ENCODE measurements at places on chromosomes 11 and 22. TPM values are rescaled to one million over a fixed set of nuclear protein-coding genes. Genes with fewer than 3 reads are reported as not detected.

APLNR gene
- polyA plus RNA-seq, result not detected

MUC5AC gene
- polyA plus RNA-seq, result not detected

MMP7 gene
- not detected for polyA plus RNA-seq

FBLN1 gene
- polyA plus RNA-seq, result 3.4 TPM

DLG2 gene
- polyA plus RNA-seq, result 179 TPM

IGLL1 gene
- polyA plus RNA-seq, result not detected

KRTAP5-5 gene
- not detected for polyA plus RNA-seq

LBHD1 gene
- polyA plus RNA-seq, result 10.6 TPM

CLCF1 gene
- 0.34 TPM for polyA plus RNA-seq

MAPK8IP1 gene
- 76.0 TPM for polyA plus RNA-seq

HIRA gene
- polyA plus RNA-seq, result 38.1 TPM

OR10A2 gene
- not detected for polyA plus RNA-seq

ISX gene
- polyA plus RNA-seq, result not detected

MS4A4A gene
- not detected for polyA plus RNA-seq

NAALAD2 gene
- polyA plus RNA-seq, result 23.4 TPM

MYO7A gene
- polyA plus RNA-seq, result 0.30 TPM

MIAT gene
- 529 TPM for polyA plus RNA-seq

ACRV1 gene
- 0.52 TPM for polyA plus RNA-seq

CSF2RB gene
- not detected for polyA plus RNA-seq

PNPLA5 gene
- not detected for polyA plus RNA-seq

CCDC188 gene
- polyA plus RNA-seq, result not detected

LINC01488 gene
- not detected for polyA plus RNA-seq

POU2AF2 gene
- not detected for polyA plus RNA-seq

LGALS12 gene
- not detected for polyA plus RNA-seq

KIAA1671 gene
- 3.0 TPM for polyA plus RNA-seq

TTC28 gene
- 14.8 TPM for polyA plus RNA-seq

ELF5 gene
- not detected for polyA plus RNA-seq

APOL3 gene
- not detected for polyA plus RNA-seq

LRRC51 gene
- polyA plus RNA-seq, result 20.8 TPM

VPREB1 gene
- polyA plus RNA-seq, result not detected

F2 gene
- 0.94 TPM for polyA plus RNA-seq

QSER1 gene
- 18.1 TPM for polyA plus RNA-seq

OR8G5 gene
- polyA plus RNA-seq, result not detected

KCNJ1 gene
- 0.40 TPM for polyA plus RNA-seq

ANGPTL5 gene
- polyA plus RNA-seq, result not detected

RBFOX2 gene
- 529 TPM for polyA plus RNA-seq

SLC43A1 gene
- 2.5 TPM for polyA plus RNA-seq

FAM111B gene
- 0.58 TPM for polyA plus RNA-seq

MMP8 gene
- not detected for polyA plus RNA-seq

SYT7 gene
- 14.0 TPM for polyA plus RNA-seq

ANO9 gene
- not detected for polyA plus RNA-seq

MRPL40 gene
- 34.0 TPM for polyA plus RNA-seq

ST14 gene
- not detected for polyA plus RNA-seq

OR4C11 gene
- polyA plus RNA-seq, result not detected

POTEH gene
- not detected for polyA plus RNA-seq

CTSF gene
- polyA plus RNA-seq, result 2.7 TPM

DGAT2 gene
- polyA plus RNA-seq, result 4.3 TPM
